LHCN-M2 (cell line): ENCODE measurements at places on chromosomes 1 and 21. TPM values are rescaled to one million over a fixed set of nuclear protein-coding genes. Genes with fewer than 3 reads are reported as not detected.

DNA sequence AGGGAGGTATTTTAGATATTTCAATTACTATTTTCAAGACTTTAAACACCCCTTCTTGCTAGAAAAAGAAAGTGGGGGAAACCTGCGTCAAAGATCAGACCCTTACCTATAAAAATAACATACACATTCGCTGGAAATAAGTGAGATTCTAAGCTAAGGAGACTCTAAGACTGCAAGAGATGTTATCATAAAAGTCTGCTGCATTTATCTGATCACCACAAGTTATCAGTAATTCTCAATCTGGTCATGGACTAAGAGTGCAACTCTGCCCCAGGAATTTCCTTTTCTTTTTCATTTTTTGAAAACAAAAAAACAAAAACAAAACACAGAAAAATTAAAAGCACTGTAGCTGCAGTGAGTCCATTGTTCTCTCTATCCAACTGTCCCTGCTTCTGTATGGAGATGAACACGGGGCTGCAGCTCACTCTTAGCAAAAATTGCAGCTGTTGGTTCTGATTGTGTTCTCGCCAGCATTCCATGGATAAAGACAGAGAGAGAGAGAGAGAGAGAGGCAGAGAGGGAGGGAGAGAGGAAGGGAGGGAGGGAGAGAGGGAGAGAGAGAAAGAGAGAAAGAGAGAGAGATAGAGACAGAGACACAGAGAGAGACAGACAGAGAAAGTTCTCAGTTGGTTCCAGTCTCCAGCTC is 14.1 kb downstream of the XKR8 start:
- DNase-seq: peak; percentile 61

The MYOG gene
- total RNA-seq: 0.13 and 5.7 TPM in 2 replicates

The KDF1 gene
- total RNA-seq: not detected in 2 replicates

The GUCA2B gene
- total RNA-seq: not detected in 2 replicates

- peak; percentile 65 for DNase-seq
Measured at GRCh38 chr1:204074274-204075138, 1.6 kb downstream of the SOX13 start.

DNA sequence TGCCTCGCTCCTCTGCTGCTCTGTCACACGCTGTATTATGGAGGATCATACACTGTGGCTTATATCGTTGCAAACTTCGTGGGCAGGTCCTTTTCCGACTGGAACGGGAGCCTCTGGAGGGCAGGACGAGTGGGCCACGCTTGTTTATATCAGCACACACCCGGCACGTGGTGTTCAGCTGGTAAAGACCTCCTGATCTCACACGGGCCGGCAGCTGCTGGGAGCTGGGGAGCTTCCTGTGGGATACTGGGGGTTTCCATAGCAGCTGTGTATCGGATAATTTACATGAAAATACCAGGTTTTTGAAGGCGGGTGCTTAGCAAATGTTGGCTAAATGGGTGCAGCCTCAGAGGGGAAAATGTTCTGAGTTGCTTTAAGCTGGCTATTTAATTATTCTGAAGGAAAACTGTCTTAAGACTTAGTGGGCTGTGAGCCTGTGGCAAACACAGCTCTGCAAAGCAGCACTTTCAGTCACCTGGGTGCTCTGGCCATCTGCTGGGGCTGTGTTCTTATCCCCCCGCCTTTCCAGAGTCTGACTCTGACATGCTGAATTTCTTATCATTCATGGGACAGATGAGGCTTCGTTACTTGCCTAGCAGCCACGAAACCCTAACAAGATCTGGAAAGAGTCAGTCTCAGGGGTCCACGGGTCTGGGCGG is 103.6 kb upstream of the GCLM start:
- DNase-seq: no peak

GRCh38 chr21:30044447-30045064 is 104.8 kb upstream of the GRIK1 start:
- DNase-seq: peak; percentile 3

GRCh38 chr1:24318615-24319311 is 394 bp upstream of the GRHL3 start:
- no peak for DNase-seq

DNA sequence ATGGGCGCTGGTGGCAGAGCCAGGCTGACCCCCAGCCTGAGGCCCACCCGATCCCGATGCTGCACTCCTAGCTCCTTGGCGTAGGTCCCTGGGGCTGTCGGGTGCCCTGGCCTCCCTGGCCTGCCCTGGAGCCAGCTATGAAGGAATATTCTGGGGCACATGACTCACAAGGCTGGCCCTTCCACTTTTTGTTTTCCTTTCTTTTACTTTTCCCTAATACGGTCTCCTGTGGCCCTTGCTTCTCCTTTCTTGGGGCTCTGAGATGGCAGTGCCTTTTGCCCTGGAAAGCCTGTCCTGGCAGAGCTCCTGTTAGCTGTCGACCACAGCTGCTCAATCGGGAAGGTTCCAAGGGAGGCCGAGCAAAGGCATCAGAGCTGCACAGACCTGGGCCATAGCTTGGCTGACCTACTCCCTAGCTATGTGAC is 22.1 kb downstream of the ARHGEF10L start:
- peak; percentile 67 for DNase-seq

- no peak for DNase-seq
Measured at GRCh38 chr1:226643611-226644540, 95.2 kb downstream of the ITPKB start.

The SHISA4 gene
- total RNA-seq: 21.0 and 30.6 TPM in 2 replicates

DNA sequence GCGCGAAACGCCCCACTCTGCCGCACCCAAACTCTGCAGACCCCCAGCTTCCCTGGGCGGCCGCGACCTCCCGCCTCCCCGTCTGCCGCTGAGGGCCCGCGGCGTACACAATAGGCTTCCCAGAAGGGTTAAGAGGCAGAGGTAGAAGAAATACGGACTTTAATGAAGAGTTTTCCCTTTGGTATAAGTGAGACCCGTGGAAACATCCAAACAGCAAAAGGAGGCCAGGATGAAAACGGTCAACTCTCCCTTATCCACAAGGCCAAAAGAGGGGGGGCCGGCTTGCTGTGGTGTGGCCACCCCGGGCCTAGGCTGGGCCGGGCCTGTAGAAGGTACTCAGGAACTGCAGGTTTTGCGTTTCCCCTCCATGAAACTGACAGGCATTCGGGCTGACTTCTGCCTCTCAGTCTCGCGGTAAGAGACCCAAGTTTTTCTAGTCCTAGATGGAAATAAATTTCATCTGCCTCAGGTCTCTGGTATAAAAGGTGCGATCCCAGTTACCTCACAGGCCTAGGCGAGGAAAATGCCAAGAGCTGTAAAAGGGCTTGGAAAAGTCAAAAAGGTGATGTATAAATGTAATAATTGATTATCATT is 671 bp upstream of the PYGO2 start:
- DNase-seq: peak; percentile 27

DNA sequence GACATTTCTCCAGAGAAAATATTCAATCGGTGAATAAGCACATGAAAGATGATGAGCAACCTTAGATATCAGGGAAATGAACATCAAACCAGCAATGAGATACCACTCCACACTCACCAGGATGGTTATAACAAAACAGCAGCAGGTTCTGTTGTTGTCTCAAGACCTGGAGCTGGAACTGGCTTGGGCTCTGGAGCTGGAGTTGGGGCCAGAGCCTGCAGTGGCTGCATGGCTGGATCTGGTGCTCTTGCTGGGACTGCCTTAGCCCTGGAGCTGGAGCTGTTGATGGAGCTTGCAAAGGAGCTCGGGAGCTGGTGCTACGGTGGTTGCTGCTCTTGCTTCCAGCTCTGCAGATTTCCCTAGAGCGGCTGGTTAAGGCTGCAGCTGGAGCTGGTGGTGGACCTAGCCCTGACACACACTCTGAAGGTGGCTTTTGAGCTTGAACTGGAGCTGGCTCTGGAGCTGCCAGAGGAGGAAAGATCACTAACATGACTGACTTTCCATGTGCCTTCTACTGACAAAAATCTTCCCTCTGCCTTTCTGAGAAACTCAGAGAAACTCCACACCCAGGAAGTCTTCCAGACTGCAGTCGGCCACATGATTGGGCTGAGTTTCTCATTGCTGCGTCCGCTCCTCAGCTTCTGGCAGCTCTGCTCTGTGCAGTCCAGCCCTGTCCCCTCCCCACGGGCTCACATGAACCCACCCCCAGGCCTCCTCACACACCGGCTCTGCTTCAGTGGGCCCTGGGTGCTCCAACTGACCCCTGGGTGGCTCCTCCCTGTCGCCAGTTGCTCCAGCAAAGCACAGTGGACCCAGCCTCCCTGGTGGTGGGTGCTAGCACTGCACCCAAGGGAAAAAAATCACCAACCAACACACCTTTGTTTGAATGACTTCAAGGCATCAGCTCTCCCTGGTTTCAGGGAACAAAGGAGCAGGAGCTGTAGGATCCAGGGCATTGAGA is 139.1 kb upstream of the FMN2 start:
- DNase-seq: peak; percentile 17

The ATP1A4 gene
- total RNA-seq: not detected in 2 replicates

DNA sequence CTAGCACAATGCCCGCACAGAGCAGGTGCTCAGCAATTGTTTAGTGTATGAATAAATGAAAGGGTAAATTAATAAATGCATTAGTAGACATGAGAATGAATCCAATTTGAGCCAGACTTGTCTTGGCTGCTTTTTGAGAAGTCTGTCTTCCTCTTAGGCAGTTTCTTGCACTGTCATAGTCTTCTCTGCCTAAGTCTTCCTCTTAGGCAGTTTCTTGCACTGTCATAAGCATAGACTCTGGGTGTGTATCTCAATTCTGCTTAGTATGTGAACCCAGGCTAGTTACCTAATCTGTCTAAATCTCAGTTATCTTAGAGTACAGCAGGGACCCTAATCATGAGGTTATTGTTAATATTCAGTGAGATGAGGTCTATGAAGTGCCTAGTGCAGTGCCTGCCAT is 27.2 kb downstream of the NHLH2 start:
- no peak for DNase-seq

DNA sequence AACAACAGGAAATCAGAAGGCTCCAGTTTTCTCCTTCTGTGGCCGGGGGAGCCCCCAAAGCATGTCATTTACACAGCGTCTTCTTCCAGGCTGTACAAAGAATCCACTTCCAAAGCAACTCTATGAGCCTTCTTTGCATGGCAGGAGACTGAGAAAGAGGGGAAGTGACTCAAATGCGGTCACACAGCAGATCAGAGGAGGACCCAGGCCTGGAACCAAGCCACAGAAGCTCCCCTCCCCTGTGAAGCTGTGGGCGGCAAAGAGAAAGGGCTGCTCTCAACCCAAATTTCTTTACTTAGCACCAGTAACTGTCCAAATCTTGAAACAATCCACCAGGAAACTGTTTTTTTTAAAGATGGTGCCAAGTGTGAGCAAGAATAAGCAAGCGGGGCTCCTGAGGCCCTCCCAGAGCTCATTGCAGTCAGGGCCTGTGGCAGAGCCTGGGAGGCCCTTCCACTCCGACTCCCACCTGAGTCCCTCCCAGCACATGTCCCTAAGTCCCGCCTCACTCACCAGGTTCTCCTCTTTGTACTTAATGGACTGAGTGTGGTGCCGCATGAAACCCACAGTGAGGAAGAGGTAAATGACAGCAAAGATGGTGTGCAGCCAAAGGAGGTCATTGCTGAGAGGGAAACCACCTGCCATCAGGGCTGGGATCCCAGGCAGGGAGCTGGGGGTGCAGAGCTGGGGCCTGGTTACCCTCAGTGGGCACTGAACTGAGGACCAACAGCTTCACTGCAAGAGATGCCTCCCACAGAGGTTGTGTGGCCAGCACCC is 15.9 kb downstream of the TMEM63A start:
- peak; percentile 62 for DNase-seq

The DNAJC6 gene
- 2.9 and 6.2 TPM in 2 replicates for total RNA-seq

DNA sequence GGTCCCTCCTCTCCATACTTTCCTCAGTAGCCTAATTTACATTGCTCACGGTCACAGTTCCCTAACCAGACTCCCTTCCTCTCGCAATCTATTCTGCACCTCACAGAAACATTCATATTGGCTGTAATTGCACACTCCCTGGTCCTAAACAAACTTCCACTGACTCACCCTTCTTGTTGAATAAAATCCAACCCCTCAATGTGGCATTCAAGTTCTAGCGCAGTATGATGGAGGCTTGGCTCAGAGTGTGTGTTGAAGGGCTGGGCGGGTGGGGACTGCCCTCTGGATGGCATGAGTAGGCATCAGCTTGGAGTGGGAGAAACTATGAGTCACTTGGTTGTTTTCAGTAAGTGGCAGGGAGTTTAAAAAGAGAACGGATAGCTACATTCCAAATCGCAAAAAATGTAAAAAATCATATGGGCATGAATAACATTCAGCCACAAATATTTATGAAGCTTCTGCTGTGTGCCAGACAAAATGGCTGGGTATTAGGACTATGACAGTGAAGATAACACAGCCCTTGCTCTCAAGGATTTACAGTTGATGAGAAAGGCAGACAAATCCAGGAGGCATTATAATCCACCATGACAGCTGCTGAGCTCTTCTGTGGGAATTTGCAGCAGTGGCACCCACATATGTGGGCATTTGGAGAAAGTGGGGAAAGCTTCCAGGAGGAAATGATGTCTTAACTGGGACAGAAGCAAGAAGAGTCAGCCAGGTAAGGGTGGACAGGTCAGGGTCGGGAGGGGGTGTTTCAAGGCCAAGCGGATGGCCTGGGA is 42.2 kb upstream of the LYST start:
- peak; percentile 96 for DNase-seq
